Stimulated activated CD4-positive, alpha-beta T cell treated with anti-CD3 and anti-CD28 coated beads, Interleukin-1b, Interleukin-23, amount 100 ng/mL, for 24 hours (primary cell): ENCODE measurements at places on chromosomes 1 and 21.

GRCh38 chr21:34128674-34129038 is 55.3 kb downstream of the MRPS6 start:
- no peak for DNase-seq

DNA sequence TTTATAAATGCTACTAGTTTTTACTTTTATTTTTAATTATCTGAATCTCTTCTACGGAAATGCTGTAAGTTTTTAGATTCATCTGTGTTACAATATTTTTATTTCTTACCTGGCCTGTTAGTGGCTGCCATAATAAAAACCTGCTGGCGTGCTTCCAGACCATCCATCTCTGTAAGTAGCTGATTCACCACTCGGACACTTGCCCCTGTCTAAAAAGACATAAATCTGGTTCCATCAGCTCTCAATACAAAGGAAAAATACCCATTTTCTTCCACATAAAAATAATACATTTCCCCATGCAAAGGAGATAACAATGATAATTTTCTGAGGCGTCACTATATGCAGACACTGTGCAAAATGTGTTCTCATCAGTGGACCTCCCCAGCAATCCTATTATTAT is 62.0 kb downstream of the NVL start:
- DNase-seq = no peak

DNA sequence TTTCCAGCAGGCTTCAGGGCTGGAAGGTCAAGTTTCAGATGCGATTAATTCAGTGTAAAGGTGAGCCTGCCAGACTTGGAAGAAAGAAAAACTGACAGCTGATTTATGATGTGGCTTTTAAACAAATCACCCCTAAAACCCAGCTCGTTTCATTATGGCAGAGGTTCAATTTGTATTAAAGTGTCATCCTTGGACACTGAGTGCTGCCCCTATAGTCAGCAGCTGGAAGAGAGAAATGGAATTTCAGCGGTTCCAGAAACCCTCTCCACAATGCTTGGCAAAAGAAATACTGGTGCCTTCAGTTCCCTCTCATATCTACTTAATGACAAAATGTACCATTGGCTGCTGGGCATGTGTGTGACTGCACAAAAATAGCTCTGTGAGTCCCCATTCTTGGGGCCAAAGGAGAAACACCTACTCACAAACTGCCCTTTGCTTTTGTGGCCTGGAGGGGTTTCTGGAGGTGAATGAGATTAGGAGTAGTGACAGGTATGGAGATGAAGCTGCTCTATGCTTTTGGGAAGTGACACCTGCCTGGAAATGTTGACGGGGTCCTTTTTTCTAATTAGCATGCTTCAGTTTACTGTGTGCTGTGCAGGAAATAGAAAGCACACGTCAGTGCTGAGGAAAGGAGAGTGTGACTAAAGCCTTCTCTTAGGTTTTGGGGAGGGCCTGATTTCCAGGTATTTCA is 95.1 kb upstream of the TSPAN2 start:
- no peak for DNase-seq

DNA sequence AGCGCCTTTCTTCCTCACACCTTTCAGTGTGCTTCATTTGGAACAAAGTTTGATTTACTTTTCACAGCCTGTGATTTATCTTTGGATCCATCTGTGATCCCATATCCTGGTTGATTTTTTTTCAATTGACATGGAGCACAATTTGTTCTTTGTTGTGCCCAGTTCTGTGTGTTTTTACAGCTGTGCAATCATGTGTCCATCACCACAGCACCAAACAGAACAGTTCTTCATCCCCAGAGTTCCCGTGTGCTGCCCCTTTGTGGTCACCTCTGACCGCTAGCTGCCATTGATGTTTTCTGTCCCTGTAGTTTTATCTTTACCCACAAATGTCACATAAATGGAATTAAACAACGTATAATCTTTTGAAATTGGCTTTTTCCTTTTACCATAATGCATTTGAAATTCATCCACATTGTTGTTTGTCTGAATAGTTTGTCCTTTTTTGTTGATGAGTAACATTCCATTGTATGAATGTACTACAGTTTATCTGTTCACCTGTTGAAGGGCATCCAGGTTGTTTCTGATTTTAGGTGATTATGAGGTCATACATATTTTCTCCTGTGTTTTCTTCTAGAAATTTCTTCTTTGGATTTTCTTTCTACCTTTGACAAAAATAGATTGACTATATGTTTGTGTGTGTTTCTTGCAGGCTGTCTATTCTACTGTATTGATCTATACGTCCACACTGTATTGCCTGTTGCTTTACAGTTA is 17.4 kb downstream of the MIGA1 start:
- no peak for DNase-seq

GRCh38 chr1:165843304-165843703 is 15.9 kb downstream of the UCK2 start:
- no peak for DNase-seq
